Aorta (tissue), 5 donors: ENCODE measurements at places on chromosomes 2 and 18. TPM values are rescaled to one million over a fixed set of nuclear protein-coding genes. Genes with fewer than 3 reads are reported as not detected.

DNA sequence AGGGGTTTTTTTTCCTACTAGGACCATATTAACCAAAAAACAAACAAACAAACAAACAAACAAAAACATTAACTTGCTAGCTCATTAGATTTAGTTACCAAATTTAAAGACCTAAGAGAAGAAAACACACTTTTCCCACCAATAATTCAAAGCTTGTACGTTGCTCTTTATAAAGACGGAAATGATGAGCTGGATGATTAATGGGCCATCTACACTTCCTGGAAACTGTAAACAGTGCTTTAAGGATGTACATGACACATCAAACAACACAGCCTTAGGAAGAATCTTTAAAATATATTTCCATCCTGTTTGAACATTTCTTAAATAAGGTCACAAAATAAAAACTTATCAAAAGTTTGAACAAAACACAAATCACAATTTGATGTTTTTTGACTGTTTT, 982 bp downstream of the BMP10 start:
- DNase-seq: no peak

GRCh38 chr2:130975729-130976128, 117.5 kb downstream of the FAM168B start:
- DNase-seq: no peak

DNA sequence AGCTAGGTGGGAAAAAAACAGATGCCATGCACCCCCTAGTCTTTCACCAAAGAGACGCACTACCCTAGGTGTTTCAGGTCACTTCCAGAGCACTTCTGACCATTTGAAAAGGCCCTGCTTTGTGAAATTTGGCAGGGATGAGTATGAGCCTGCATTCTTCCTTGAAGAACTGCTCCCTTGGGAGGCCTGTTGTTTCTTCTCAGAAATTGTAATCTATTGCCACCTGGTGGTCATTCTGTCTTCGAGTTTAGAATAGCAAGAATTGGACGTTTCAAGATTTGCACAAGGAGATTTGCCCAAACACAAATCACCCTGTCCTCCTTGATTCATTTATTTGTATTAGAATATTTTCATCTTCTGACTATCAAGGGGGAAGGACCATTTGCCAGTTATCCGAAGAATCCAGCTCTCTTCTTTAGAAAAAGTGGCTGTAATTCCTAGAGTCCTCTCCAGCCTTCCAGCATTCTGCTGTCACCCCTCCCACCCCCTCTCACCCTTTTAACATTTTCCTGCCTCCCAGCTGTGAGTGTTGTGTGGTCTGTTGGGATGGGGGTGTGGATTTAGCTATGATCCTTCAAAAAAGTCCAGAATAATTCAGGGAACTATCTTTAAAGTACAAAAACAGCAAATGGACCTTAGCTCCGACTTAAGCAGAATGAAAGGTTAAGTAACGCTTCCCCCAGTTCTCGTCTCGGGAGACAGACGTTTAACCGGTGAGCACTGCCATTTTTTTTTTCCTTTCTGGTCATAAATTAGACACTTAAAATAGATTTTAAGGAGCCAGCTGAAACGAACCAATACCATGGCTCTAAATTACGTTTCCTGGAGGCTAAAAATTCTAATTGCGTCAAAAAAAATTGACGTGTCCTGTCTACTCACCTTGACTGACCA, 3.7 kb upstream of the GAD1 start:
- no peak for DNase-seq

GRCh38 chr2:112683550-112684414, 37.0 kb upstream of the NT5DC4 start:
- DNase-seq: no peak

EFEMP1 gene
- 793 TPM for total RNA-seq

DNA sequence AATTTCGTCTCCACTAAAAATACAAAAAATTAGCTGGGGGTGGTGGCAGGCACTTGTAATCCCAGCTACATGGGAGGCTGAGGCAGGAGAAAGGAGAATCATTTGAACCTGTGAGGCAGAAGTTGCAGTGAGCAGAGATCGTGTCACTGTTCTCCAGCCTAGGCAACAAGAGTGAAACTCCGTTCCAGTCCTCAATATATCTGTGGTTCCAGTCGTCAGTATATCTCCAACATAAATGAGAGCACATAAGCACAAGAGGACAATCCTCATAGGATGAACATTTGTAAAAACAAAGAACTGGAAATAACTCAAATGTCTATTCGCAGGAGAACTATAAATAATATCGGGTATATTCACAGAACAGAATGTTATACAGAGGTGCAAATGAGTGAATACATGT, 13.1 kb upstream of the PLEK start:
- no peak for DNase-seq

GRCh38 chr2:30177956-30178355, 31.1 kb downstream of the YPEL5 start:
- no peak for DNase-seq

- DNase-seq: no peak
These were observed 29.4 kb downstream of the PDCL3 start for GRCh38 chr2:100592226-100592625.

EVX2 gene
- not detected for total RNA-seq

DNA sequence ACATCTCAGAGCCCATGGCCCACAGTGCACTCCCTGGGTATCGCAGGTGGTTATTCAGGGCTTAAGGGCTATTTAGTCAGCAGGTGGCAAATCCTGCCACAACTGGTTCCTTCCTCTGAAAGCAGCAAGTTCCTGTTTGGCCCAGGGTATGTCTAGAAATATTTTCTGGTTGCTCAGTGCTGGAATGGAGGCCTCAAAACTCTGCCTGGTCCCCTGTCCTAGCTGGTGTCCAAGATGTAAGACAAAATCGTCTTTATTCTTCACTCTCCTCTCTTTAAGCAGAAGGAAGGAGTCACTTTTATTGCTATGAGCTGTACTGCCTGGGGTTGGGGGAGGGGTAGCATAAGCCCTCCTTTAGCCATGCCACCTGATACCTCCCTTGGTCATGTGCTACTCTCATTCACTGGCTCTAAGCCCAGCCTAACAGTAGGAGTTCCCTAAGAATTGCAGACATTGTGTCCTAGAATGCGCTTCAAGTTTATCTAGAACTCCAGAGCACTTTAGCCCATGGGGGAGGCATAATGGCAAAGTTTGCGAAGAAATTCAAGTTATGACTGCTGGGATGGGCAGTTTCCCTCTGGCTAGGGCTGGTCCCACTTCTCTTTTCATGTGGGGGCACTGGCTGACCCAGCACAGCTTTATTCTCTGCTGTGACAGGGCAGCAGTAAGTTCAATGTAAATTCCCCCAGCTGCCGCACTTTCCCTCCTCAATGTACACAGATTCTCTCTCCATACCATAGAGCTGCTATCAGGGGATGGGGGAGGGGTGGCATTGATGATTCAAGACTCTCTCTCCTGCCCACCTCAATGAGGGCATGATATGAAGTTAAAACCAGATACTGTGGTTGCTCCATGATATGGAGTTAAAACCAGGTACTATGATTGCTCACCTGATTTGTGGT, 27.1 kb upstream of the CWC22 start:
- DNase-seq: no peak

DNA sequence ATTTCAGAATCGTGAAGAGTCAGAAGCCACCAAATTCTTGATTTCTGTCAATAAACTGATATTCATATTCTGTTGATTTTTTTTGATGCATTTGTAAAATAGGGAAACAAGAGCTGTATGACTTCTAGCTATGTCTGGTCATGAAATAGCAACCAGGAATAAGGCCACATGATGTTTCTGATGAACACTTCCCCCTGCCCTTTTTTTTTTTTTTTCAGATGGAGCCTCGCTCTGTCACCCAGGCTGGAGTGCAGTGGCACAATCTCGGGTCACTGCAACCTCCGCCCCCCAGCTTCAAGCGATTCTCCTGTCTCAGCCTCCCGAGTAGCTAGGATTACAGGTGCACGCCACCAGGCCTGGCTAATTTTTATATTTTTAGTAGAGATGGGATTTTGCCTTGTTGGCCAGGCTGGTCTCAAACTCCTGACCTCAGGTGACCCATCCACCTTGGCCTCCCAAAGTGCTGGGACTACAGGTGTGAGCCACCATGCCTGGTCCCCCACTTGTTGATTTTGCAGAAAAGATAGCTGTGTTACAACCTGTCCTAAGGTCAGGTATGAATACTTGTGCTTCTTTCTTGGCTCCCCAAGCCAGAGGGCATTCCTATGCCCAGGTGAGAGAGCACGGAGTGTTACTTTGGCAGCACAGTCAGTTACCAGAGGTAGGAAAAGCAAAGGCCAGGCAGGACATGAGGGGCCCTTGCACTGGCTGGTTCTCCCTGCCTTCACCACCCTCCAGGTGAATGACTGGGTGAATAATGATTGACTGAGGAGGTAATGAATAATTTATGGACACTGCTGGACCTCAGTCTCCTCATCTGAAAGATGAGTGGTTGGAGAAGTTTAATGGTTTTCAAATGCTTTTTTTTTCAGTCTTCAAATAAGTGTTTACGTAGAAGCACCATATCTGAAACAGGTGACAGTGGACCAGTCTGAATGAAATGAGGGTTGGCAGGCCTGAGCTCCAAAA, 39.6 kb downstream of the PAX8 start:
- DNase-seq: no peak

DNA sequence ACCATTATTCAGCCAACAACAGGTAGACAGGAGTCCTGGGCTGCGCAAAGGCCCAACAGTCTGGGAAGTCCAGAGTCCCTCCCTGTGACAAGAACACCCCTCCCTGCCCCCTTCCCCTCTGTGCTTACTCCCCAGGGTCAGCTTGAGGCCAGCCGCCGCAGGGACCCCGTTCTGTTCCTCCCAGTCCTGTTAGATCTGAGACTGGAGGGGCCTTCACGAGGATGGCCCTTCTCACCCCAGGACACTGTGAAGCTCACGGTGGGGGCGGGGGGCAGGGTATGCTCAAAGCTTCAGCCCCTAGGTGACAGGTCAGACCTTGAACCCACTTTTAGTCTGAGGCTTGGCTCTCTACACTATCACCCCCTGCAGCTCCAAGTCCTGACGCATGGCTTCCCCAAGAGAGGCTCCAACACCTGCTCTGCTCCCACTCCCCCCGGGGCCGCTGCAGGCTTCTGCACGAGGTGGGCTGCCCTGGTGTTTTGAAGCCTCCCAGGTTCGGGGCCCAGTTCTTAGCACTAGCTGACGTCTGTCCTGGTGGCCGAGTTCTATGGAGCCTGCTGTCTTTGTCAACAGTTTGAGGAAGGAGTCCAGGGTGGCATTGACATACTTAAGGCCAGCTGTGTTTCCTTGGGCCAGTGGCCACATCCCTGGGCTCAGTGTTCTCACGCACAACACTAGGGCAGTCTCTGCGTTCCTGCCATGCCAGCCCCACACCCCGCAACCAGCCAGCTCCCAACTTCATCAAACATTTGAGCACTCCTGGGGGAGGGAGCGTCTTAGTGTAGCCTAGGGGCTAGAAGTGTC, 37.2 kb upstream of the HPCAL1 start:
- peak; percentile 70 for DNase-seq

- DNase-seq: no peak
These were observed 228.1 kb upstream of the TRIB2 start for GRCh38 chr2:12488352-12489318.

DNA sequence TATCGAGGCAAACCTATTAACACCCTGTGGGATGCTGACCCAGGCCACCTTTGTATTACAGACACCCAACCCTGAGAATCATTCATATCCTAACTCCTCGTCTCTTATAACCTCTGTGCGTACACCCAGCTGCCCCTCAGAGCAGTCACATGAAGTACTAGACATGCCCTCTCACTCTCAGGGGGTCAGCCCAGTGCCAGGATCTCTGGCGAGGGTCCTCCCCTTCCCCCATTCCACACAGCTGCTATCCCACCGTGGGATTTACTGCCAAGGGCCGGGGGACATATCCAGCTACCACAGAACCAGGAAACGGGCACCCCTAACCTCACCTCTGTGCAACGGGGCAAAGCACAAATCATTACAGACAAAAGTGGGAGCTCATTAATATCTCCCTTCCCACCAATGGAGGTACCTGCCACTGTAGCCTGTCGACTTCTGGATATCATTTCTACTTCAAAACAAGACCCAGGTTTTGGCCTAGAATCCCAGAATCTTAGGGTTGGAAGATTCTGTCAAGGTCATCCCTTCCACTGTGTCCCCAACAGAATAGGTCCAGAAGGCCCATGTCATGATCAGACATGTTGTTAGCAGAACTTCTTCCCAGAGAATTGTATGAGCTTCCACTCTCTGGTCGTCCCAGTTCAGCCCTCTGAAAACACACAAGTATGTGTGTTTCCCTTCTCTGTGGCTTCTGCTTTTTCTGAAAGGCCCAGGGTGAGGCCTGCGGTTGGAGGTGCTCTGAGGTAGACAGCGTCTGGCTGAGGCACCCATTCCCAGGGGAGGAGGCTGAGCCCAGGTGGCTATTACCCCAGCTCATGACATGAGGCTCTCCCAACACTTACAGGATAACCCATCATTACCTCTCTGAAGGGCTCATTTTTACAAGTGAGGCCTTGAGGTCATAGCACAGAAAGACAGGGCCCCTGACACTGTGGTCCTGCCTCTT, 1.7 kb downstream of the TMBIM1 start:
- no peak for DNase-seq

GRCh38 chr2:165818920-165819319, 24.9 kb upstream of the GALNT3 start:
- DNase-seq: no peak

COL5A2 gene
- total RNA-seq: 81.0 TPM

SERPINB2 gene
- total RNA-seq: 2.0 TPM

TMEM163 gene
- 0.36 TPM for total RNA-seq

DNA sequence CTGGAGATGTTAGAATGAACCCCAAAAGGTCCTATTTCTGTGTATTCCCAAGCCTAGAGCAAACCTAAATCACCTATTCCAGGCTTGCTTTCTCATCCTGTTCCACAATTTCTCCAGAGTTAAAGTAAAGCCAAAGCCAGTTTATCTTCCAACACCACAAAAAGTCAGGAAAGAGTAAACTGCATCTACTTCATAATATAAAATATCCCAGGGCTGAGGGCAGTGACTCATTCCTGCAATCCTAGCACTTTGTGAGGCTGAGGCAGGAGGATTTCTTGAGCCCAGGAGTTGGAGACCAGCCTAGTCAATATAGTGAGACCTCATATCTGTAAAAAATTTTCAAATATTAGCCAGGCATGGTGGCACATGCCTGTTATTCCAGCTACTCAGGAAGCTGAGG, 241.4 kb downstream of the CDH20 start:
- no peak for DNase-seq

GRCh38 chr2:138485019-138485418, 16.6 kb upstream of the SPOPL start:
- no peak for DNase-seq

DNA sequence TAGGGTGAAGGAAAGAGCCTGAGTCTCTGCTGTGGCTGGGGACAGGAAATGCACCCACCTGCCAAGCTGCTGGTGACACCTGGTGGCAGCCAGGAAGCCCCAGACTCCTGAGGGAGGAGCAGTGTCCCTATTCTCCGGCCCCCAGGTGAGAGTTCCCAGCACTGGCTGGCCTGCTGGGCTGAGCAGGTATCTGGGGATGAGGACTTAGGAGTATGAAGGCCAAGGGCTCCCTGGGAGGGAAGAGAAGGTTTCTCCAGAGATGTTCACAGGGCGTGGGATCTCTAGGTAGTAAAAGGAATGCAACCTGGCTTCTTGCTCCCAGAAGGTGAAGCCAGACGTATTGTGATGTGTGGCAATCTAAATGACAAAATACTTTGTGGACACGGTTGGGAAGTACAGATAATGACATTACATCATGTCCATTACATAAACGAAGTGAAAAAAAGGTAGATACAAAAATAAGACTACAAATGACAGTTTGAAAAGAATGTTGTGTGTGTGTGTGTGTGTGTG, 75.8 kb upstream of the SLC1A4 start:
- DNase-seq: no peak

GRCh38 chr2:218465987-218466633, 47.2 kb downstream of the VIL1 start:
- no peak for DNase-seq
